COR-L47 (cell line): ENCODE measurements at places on chromosomes 11 and 22.
A peak's percentile ranks its signal among the peaks of the same experiment; 100 is the strongest.

GRCh38 chr11:45399166-45399565 is 113.0 kb upstream of the SYT13 start:
- no peak for DNase-seq

GRCh38 chr11:126548581-126549550 is 193.4 kb downstream of the ST3GAL4 start:
- DNase-seq = no peak

GRCh38 chr11:130916910-130917309 is 631 bp upstream of the SNX19 start:
- no peak for DNase-seq

DNA sequence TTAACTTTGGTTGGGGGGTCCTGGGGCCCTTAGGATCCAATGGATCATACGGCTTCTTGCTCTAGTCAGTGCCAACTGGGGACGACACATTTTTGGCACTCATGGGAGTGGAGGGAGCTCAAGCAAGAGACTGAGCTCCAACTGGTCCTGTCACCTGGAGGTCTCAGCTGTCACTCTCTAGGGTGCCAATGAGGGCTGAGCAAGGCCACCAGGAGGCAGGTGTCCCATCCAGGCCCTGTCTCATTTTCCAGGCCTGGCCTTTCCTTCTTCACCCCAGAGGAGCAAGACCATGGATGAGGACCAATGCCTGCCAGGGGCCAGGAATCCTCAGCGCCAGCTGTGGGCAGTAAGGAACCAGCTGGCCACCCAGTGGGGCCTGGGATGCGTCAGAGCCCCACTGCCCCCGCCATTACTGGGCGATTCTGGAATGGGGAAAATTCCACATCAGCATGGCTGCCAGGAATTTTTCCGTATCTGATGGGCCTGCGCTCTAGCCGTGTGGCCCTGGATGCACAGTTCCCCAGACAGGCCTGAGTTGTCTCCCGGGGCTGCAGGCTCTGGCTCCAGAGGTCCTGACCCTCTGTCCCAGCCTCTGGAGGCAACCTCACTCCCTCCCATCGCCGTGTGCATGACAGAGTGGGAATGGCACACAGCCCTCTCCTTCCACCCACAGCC is 669 bp upstream of the GAL3ST1 start:
- no peak for DNase-seq

GRCh38 chr11:59679347-59679746 is 10.5 kb upstream of the PATL1 start:
- DNase-seq = no peak

DNA sequence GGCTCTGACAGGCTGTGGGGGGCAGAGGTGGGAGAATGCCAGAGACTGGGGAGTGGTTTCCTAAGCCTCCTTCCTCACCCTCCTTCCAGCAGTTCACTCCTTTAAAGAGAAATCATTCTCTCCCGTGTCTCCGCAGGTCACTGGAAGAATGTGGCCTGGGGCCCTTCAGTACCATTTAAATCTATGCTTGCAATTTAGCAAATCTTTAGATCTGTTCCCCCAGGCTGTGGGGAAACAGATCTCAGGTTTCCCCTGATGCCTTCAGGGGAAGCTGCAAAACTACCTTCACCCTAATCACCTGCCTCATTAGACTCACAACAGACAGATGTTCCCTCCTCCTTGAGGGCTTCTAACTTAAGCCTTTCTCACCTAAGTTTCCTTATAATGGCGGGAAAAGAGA is 55.3 kb downstream of the KIRREL3 start:
- DNase-seq = no peak

GRCh38 chr11:77753230-77753629 is 67.3 kb downstream of the RSF1 start:
- no peak for DNase-seq

DNA sequence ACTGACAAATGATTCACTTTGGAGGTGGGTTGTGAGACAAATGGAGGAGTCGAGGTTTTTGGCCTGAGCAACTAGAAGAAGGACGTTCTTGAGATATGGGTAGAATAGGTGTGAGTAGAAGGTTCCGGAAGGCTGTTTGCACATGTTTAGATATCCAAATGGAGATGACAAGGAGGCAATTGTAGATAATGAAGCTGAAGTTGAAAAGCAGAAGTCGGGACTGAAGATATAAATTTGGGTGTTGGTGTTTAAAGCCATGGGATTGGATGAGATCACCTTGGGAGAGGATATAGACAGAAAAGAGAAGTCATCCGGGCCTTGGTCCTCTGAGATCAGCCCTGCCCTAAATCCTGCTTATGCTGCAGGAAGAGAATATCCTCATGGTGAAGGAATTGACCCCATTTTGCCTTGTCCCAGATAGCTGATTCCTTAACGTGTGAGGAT is 75.5 kb upstream of the CD44 start:
- DNase-seq = no peak

DNA sequence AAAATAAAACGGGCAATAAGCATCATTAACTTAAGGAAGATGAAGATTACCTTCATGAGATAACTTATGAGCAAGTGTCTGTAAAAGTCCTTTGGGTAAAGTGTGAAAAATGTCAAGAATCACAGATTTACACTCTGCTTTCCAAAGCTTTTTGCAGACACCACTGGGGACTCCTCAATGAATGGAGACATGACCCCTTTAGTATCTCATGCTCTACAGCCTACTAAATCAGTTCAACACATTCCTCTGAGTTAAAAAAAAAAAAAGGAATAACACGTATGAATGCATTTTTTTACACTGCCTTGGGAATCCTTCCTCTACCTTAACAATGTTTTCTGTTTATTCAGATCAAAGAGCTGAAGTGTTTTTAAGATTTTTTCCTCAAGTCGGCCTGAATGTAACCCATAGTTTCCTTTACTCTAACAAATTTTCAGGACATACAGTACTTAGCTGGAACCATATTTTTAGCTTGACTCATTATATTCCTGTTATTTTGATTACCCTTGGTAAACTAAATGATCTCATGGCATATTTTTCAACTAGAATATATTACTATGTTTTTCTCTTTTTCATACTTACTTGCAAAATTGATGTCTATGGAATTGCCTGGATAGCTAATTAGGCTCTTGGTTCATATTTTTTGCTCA is 25.9 kb upstream of the RAB30 start:
- DNase-seq = no peak

GRCh38 chr11:18438691-18439090 is 17.0 kb upstream of the LDHAL6A start:
- no peak for DNase-seq

- DNase-seq = no peak
Measured at GRCh38 chr11:90874281-90874680, 651.4 kb upstream of the CHORDC1 start.

GRCh38 chr11:116895048-116895757 is 57.8 kb upstream of the APOA1 start:
- DNase-seq = no peak

DNA sequence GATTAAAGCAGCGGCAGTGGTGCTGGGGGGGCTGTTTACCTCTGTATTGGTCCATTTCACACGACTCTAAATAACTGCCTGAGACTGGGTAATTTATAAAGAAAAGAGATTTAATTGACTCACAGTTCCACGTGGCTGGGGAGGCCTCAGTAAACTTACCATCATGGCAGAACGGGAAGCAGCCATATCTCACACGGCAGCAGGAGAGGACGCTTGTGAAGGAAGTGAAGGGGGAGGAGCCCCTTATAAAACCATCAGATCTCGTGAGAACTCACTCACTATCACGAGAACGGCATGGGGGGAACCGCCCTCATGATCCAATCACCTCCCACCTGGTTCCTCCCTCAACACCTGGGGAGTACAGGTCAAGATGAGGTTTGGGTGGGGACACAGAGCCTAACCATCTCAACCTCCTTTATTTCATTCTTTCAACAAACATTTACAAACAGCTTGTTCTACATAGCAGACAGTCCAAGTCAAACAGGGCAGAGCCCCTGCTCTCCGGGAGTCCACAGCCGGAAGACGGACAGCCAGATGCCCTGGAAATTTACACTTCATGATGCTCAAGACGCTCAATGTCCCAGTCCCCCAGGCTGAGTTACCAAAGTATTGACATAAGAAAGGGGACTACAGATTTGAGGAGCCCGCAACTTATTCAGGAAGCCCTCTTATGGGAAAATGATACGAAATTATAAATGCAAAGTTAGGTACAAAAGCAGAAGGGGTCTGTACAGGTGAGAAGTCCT is 26.3 kb upstream of the HMGXB4 start:
- DNase-seq = peak; percentile 72

DNA sequence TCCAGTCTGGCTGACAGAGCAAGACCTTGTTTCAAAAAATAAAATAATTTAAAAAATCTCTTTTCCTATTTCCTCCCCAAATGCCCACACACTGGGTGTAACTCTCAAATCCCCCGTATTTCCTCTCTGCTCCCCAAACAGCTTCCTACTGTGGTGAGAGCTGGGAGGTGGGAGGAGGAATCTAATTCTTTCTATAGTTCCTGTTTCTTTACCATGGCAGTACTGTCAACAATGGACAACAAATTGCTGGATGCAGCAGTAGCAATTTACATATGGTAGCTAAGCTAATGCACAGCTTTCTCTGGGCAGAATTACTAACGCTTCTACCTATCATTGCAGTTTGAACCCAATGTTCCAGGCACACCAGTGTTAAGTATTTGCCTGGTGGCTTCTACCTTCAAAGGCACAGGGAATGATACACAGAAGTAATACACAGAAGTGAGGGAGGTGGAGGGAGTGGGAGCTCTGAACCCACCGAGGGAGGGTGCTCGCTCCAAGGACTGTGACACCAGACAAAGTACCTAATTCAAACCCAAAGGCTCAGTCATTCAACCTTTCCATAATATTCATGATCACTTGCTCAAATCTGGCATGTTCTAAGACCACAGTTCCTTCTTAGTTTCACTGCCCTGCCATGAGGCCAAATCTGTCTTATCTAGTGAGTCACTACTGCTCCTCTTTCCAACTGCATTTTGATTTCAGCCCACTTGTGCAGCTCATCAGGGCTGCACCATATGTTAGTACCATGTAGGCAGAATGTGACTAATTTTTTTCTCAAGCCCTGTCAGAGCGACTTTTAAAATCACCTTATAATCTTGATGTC is 37.9 kb downstream of the CELF1 start:
- DNase-seq = no peak

DNA sequence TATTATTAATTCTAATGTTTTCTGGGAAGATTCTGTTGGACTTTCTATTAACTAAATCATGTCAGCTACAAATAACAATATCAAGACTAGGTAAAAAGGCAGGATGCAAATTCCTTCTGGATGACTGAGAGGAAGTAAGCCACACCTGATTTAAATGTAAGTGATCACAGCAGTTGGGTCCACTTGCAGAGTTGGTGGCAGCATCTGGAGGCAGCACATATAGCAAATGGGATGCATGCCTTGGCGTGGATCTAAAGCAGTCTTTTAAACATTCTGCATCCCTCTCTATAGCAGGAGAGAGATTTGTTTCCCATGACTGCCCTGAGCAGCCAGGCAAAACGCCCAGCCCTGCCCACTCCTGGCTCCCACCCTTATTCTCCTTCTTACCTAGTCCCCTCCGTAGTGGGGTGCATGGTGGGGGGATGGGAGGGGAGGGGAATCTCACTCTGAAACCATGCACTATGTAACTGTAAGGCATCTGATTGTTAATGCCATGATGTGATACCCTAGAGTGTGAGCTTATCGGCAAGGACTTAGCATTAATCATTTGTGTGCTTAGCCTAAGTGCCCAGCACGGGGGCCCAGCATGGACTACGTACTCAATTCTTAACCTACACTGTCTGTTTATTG is 130.3 kb downstream of the EFCAB6 start:
- DNase-seq = no peak

- DNase-seq = no peak
Measured at GRCh38 chr22:27397954-27398342, 403.6 kb downstream of the MN1 start.

DNA sequence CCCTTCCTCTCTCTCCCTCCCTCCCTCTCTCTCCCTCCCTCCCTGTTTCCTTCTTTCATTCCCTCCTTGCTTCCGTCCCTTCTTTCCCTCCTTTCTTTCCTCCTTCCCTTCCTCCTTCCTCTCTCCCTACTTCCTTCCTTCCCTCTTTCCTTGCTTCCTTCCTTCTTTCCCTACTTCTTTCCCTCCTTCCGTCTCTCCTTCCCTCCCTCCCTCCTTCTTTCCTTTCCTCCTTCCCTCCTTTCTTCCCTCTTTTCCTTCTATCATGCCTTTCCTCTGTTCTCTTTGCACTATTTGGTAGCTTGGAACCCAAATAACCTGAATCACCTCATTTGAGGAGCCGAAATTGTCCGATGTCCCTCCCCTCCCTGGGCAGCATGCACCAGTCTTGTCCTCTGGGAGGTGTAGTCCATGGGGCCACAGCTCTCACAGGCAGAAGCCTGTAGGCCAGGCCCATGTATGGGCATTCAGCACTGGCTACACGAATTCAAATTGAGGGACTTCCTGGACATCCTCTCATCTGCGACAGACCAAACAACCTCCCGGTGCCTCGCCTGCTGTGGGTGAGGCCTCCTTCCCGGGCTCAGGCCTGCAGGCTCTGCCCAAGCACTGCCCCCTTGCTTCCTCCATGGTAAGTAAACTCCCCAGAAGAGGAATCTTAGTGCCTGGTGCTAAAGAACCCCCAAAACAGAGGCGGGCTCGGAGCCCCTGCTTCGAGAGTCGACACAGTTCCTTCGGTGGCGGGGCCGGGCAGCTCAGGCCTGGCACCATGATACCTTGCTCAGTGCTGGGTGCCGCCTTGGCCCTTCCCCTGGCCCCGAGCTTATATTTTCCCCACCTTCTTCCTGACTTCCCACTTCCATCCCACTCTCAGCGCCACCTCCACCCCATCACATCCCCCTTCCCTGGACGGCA is 454.1 kb upstream of the CADM1 start:
- DNase-seq = peak; percentile 43

- no peak for DNase-seq
Measured at GRCh38 chr11:14237444-14237961, 121.5 kb downstream of the RRAS2 start.

GRCh38 chr11:134267461-134267860 is 8.7 kb upstream of the GLB1L3 start:
- no peak for DNase-seq
